NCI-H2029 (cell line): ENCODE measurements at places on chromosomes 1 and 21.

DNA sequence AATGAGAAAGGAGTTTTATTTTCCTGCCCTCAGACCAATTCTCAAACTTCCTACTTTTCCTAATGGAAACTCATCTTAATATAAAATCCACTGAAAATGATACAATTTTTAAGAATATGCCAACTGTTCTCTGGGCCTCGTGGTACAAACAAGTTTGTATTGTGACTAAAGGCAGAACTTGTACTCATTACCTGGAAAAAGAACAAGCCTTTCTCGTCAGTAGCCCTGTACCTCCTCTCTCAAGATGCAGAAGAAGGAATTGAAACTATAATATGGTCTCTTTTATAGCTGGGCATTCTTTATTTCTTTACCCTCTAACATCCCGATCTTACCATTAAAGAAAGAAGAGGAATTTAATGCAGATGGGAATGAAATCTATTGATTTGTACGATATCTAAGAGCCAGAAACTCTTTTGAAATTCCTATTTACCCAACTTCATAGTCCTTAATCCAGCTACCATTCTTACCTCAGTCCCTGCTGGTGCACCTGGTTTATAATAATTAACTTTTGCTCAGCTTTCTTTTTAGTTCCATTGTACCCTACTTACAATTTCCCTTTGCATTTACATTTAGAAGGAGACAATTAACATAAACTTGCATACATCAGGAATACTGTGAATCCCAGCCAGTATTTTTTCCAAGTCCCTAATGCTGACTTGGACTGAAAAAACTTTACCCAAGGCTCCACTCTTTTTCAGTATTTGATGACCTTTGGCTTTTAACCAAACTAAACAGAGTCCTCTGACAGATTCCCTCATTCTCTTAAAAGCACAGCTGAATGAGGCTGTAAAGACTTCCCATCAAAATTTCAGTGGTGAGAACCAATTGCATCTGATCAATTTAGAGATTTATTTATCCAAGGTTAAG, 1162.4 kb downstream of the BRINP3 start:
- no peak for DNase-seq

DNA sequence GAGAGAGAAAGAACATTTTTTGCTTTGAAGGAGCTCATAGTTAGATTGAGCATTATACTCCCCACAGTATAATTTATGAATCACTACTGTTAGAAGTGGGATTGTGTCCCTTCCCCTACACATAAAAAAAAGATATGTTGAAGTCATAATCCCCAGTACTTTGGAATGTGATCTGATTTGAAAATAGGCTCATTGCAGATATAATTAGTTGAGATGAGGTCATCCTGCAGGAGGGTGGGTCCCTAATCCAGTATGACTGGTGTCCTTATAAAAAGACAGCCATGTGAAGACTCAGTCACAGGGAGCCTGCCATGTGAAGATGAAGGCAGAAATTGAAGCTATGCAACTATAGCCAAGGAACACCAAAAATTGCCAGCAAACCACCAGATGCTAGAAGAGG, 76.4 kb downstream of the TGFB2 start:
- DNase-seq: no peak

- DNase-seq: no peak
Measured at GRCh38 chr1:70714149-70714548, 303.1 kb downstream of the CTH start.

DNA sequence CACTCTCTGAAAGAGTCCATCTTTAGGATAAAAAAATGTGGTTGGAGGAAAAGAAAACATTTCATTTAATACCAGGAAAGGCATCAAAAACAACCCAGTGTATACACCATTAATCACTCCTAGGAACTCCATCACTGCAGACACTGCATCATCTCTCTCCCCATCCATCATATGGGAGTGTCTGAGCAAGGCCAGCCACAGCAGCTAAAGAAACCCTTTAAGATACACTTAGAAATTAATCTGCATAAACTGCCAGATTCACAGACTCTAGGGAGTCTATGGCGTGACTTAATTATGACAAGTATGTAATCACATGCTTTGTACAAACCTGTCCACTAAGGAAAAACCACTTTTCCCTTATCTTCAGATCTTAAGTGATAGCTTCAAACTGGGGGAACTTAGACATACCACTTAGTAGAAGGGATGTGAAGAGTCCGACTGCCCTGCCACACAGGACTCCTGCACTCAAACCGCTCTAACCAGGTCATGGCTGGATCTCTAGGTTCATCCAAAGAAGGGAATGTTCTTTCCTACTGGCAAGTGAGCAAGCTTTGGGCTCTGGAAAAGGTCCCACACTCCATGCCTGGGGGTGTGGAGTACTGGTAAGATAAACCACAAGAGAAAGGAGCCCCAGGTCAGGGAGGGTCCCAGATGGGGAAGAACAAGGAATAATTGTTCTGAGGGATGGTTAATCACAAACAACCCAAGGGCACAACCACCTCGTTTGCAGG, 61.0 kb upstream of the C8B start:
- DNase-seq: no peak

- DNase-seq: no peak
Measured at GRCh38 chr1:1206376-1206965, at the start of gene TNFRSF18. Gene TNFRSF18 (minus strand): TSS chr1:1206592. CDS start chr1:1206571, 21 bp downstream.

- DNase-seq: no peak
Measured at GRCh38 chr1:167635941-167636340, 5.9 kb downstream of the RCSD1 start.

DNA sequence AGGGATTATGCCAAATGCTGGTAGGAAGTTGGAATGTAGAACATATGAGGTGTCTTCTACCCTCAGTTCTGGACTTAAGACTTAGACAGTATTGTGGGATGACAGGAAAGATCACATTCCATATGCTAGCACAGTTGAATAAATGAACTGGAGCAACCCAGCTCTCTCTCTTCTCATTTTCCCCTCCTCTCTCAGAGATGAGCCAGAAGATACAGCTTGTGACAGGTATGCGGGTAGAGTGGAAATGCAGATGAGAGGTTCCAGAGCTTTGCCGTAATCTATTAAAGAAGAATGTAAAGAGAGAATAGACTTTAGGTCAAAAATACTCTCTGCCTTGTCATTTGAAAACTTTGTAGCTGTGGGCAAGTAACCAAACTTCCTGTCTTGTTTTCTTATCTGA, 32.5 kb upstream of the HMCN1 start:
- no peak for DNase-seq

- DNase-seq: no peak
Measured at GRCh38 chr21:45316871-45317397, 29.2 kb upstream of the POFUT2 start.

DNA sequence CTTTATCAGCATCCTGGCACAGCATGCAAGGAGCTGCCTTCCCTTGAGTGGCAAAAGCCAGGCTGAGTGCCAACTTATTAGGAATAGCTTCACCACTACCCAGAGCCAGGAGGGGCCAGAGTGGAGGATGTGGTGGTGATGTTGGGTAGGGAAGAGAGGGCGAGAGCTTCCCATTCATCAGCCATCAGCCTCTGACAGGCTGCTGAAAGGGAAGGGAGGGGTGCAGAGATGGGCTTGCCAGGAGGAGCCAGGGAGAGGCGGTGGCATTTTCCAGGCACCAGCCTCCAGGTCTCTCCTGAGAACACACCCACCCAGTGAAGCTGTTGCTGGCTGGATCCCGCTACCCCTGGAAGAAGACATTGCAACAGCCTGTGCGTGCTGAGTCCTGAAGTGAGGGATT, 168.5 kb downstream of the ACTL8 start:
- DNase-seq: peak; percentile 55

DNA sequence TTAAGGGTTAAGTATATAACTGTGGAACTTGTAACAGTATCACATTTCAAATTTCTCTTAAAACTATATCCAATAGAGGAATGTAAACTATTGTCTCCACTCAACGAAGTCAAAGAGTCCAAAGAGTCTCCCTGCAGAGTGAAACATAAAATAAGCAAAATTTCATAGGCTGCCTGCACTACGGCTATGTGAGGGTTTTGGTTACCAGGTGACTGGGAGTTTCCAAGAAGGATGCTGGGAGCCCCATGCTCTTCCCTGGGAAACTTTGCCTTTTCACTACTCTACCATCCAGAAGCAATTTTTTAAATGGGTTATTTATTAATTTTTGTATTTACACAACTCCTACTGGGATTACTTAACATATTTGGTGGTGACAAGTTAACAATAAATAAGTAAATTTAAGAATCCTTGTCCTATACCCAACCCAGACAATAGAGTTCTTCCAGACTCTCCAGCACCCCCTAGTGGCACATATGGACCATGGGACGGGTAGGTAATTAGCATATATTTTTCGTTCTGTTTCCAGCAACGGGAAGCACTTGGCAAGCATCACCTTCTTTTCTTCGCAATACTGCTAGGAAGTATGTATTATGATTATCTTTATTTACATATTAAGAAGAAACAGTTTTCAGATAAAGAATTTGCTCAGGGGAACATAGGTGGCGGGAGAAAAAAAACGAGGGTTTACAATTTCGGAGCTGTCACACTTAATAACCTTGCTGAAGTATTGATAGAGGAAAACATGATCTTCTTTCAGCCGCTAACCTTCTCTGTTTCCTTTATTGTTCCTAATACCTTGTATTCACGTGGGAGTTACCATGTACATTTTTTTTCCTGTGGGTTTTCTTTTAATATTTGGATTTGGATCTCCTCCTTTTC, 3.5 kb downstream of the FMO2 start:
- no peak for DNase-seq

- DNase-seq: no peak
Measured at GRCh38 chr1:227950735-227951346, 3.1 kb upstream of the WNT9A start.

DNA sequence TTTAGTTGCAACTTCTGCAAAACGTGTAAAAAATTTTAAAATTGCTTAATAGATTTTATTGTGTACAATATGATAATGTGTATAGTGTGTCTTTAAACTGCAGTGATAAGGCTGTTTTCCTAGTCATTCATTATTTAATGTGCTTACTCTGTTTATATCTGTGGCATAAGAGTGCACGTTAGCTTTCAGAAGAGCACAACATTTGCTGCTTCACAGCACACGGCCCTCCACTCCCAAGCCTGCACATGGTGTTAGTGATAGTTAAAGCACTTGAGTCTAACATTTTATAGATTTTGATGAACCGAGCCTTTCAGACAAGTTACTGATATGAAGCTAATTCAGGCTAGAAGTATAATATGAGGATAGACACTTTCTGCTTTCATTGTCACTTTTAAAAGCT, 120.6 kb downstream of the ADGRL2 start:
- DNase-seq: no peak

- no peak for DNase-seq
Measured at GRCh38 chr1:53638360-53639035, 100.5 kb downstream of the GLIS1 start.

- no peak for DNase-seq
Measured at GRCh38 chr1:20411196-20411980, 74.6 kb downstream of the CAMK2N1 start.

DNA sequence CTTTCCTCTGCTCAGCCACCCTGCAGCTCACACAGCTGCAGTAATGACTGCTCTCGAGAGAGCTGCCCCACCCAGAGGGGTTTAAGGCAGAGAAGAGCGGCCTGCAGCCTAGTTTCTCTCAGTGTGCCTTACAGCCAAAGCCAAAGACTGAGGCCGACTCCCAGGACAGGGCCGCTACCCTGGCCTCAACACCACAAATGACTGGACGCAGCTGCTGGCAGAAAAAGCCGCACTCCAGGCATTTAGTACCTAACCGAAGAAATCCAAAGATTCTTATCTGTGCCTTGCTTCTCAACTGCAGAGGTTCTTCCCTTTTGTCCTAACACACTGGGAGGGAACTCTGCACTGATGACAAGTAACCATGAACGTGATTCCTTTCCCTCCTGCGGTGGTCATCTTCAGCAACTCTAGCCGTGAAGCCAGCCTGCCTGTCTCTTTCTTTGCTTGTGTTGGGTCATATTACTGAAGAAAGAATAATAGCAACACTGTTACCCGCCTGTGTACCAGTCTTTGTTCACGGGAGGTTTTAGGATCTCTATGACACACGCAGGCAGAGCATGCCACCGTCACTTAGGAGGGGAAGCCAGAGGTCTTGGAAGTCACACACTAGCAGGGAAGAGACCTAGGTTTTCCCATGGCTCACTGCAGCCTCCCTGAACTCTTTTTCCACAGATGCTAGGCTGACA, 202.7 kb downstream of the RHOU start:
- no peak for DNase-seq

GRCh38 chr1:239539051-239539450, 152.7 kb downstream of the CHRM3 start:
- no peak for DNase-seq

DNA sequence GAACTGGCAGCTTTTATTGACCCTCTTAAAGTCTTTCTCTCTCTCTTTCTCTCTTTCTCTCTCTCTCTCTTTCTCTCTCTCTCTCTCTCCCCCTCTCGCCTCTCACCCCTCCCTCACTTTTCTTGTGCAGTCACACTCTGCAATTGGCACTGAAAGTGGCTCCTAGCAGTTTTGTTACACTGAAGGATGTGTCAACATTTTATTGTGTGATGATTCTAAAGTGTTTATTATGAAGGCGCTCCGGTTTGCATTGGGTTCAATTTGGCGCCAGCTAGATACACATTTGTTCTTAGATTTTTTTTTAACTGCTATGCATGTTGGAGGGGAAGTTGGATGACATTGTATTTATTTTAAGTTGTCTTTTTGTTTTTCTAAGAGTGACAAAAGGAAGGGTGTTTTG, 64.0 kb upstream of the CHRM3 start:
- no peak for DNase-seq

GRCh38 chr1:233675893-233676292, 62.0 kb downstream of the KCNK1 start:
- DNase-seq: no peak

GRCh38 chr1:16146279-16147155, 9.4 kb downstream of the EPHA2 start:
- no peak for DNase-seq

DNA sequence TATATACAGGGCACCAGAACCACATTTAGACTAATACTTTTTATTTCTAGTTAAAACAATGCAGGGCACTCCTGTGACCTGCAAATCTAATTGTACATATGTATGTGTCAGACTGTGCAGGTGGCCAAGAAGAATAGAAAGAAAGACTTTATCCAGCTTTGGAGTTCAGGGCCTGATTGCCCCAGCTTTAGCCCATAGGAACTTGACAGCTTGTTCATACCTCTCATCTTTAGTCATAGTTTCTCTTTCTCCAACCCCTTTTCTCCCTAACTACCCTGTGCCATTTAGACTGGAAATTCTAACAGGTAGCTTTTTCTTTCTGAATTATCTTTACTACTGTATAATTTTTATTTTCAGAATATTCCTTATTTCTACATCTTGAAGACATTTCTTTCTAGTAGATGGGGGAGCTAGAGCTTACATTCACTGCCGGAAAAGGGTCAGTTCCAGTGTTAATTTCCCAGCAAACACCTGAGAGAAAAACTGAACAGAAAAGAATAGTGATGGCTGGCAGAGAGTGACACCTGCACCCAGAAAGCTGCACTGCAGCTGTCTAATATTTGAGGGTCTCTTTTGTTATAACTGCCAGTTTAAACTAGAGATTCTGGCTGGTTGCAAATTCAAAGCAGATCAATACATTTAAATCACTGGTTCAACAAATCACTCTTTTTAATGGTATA, 8.4 kb downstream of the YBX1 start:
- no peak for DNase-seq

DNA sequence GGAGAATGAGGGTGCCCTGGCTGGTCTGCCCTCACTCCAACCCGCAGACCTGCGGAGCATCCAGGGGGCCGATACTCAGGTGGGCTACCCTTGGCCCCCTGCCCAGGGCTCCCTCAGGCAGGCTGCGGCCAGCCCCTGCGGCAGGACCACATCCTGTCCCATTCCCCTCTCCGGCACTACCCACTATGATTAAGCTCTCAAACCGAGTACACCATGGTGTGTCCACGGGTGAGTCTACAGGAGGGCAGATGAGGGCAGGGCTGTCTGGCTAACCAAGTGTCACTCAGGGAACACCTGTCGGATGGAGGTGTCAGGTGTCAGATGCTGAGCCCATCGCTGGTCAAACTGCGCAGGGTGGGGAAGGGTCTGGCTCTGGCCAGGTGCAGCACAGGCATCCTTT, 47.2 kb downstream of the SLC66A1 start:
- peak; percentile 32 for DNase-seq
